ENCODE measurements at places on chromosomes 2 and 18. TPM values are rescaled to one million over a fixed set of nuclear protein-coding genes. Genes with fewer than 3 reads are reported as not detected.

DYSF gene
- total RNA-seq = 5.0 TPM

- no peaks in the 10 kb centered on the region for H3K27me3 ChIP-seq
- no peak overlapping the region for H3K27ac ChIP-seq
- H3K4me3 ChIP-seq = no peak overlapping the region
- H3K36me3 ChIP-seq = no peaks in the 10 kb centered on the region
- H3K4me1 ChIP-seq = no peaks in the 10 kb centered on the region
These were observed 110.9 kb upstream of the RMP24 start for GRCh38 chr18:35861367-35862118.

- H3K36me3 ChIP-seq = no peaks in the 10 kb centered on the region
- H3K4me3 ChIP-seq = no peak overlapping the region
- no peak overlapping the region for H3K27ac ChIP-seq
- H3K4me1 ChIP-seq = no peaks in the 10 kb centered on the region
These were observed 53.5 kb upstream of the TGFA start for GRCh38 chr2:70607121-70607561.

DNA sequence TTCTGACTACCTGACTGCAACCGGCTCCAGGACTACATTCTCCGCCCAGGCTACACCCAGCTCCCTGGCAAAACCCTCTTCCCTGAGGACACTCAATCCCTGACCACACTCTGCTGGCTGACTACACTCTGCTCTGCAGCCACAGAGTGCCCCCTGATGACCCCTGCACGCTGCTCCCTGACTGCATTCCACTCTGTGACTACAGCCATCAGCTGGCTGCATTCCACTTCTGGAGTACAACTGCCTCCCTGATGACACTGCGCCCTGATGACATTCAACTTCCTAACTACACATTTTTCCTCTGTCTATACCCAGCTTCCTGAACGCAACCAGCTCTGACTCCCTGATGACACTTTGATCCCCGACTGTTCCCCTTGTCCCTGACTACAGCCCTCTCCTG lies 71.3 kb upstream of the NRXN1 start:
- H3K27me3 ChIP-seq = no peaks in the 10 kb centered on the region
- H3K36me3 ChIP-seq = no peaks in the 10 kb centered on the region
- no peak overlapping the region for H3K27ac ChIP-seq
- no peaks in the 10 kb centered on the region for H3K4me1 ChIP-seq
- DNase-seq = no peak

STON1 gene
- 11.2 TPM for total RNA-seq

SAG gene
- total RNA-seq = not detected

- H3K4me1 ChIP-seq = peaks cover 15% of the 10 kb centered on the region
- H3K36me3 ChIP-seq = peaks cover 19% of the 10 kb centered on the region
- no peaks in the 10 kb centered on the region for H3K27me3 ChIP-seq
These were observed 201.6 kb downstream of the HDAC4 start for GRCh38 chr2:239199041-239199768.

CYS1 gene
- total RNA-seq = not detected

GRCh38 chr18:11407940-11408339 lies 201.5 kb upstream of the SLC35G4 start:
- H3K4me1 ChIP-seq = no peaks in the 10 kb centered on the region
- H3K36me3 ChIP-seq = no peaks in the 10 kb centered on the region
- no peaks in the 10 kb centered on the region for H3K27me3 ChIP-seq
- no peak for DNase-seq
- H3K4me3 ChIP-seq = no peak overlapping the region
- no peak overlapping the region for H3K27ac ChIP-seq

HOXD9 gene
- total RNA-seq = 3.1 TPM

- no peaks in the 10 kb centered on the region for H3K36me3 ChIP-seq
- peak overlapping the region; percentile 41 for H3K4me3 ChIP-seq
- H3K4me1 ChIP-seq = peaks cover 37% of the 10 kb centered on the region
- peak overlapping the region; percentile 60 for H3K27ac ChIP-seq
- DNase-seq = no peak
These were observed 114.7 kb downstream of the FAM210A start for GRCh38 chr18:13611601-13612195.

DNA sequence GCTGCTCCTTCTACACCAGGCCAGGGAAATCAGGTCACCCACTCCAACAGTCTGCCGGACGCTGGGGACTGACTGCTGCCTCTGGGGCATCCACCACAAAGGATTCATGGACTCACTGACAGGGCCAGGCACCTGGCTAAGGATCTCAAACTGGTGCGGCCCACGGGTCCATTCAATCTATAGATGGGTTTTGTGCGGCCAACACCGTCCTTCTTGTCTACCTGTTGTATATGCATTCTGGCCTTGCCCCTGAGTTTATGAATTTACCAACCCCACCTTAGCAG lies 10.9 kb upstream of the SLC20A1 start:
- no peak overlapping the region for H3K4me3 ChIP-seq
- no peaks in the 10 kb centered on the region for H3K4me1 ChIP-seq
- H3K36me3 ChIP-seq = no peaks in the 10 kb centered on the region
- no peaks in the 10 kb centered on the region for H3K27me3 ChIP-seq
- no peak overlapping the region for H3K27ac ChIP-seq
- DNase-seq = peak; percentile 26

OR6B3 gene
- total RNA-seq = not detected

GRCh38 chr2:177397481-177398289 lies 5.1 kb downstream of the AGPS start:
- H3K4me1 ChIP-seq = peaks cover 23% of the 10 kb centered on the region
- peak overlapping the region; percentile 60 for H3K27ac ChIP-seq
- H3K4me3 ChIP-seq = no peak overlapping the region
- DNase-seq = no peak

DNA sequence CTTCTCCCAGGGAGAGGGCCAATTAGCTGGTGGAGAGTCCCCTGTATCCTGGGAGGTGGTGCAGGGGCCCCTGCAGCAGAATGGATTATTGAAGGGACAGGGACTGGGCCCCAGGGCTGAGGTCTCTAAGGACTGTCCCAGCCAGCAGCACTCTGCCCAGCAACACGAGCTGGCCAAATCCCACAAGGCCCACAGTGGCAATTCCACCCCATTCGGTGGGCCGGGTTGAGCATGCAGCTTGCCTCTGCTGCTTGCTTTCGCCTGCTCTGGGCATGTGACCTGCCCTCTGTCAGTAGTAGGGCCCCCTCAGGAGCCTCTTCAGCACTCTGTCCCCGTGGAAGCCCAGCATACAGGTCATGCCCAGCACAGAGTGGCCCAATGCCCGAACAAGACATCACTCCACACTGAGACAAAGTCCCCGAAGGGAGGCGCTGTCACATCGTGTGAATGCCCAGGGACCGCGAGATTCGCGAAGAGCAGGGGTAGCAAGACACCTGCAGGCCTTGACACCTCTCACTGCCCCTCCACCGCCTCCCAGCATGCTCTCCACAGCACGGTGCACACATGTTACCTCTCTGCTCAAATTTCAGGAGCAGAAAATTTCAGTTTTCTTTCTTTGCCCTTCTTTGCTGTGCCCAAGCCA lies 65.4 kb downstream of the CRACDL start:
- H3K4me1 ChIP-seq = peaks cover 28% of the 10 kb centered on the region
- no peak overlapping the region for H3K4me3 ChIP-seq
- no peak for DNase-seq
- no peaks in the 10 kb centered on the region for H3K36me3 ChIP-seq

- H3K36me3 ChIP-seq = peaks cover 12% of the 10 kb centered on the region
- H3K27me3 ChIP-seq = no peaks in the 10 kb centered on the region
- no peaks in the 10 kb centered on the region for H3K4me1 ChIP-seq
- peak; percentile 35 for DNase-seq
- no peak overlapping the region for H3K27ac ChIP-seq
- H3K4me3 ChIP-seq = no peak overlapping the region
These were observed 99.8 kb downstream of the FAM210A start for GRCh38 chr18:13626544-13626908.

DNA sequence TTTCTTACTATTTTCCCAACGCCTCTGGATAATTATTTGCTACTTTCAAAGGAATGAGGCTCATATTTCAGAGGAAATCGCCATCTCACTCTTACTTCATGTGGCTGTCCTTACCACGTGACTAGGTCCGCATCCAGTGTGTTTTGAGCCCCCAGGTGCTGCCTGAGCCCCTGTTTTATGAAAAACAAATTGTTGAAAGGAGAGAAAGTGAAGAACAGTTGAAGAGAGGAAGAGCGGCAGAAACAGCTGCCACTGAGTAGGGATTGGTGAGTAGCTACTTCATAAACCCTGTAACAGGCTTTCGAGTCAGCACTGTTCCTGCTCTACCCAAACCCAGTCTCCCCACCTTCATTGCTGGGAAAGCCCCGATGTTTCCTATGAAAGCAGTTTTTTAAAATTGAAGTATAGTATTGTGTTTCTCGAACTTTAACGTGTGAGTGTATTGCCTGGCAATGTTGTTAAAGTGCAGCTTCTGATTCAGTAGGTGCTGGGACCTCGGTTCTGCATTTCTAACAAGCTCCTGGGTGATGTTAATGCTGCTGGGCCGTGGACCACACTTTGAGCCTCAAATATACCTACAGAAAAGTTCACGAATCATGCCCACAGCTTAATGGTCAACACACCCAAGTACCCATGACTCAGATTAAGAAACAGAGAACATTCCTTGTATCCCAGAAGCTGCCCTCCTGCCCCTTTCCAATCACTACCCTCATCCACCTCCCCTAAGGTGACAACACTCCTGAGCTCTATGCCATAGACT lies 39.7 kb downstream of the TMEM177 start:
- H3K4me1 ChIP-seq = no peaks in the 10 kb centered on the region
- H3K27ac ChIP-seq = no peak overlapping the region
- no peak for DNase-seq
- H3K27me3 ChIP-seq = no peaks in the 10 kb centered on the region

DNA sequence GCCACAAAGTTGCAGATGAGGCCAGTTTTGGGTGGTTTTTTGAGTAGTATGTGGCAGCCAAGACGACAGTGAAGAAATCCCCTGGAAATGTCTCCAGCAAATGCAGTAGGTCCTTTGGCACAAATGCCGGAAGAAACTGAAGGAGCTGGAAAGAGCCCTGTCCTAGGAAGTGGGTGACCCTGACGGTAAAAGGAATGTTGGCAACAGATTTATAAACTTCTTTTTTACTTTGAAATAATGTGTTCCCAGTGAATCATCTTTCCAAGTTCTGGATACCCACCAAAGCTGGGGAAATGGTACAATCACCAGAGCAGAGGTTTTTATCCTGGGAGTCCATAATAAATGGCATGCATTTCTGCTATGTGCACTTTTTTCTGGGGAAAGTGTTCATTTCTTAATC lies 112.9 kb downstream of the CSRNP3 start:
- no peak for DNase-seq
- no peak overlapping the region for H3K27ac ChIP-seq
- H3K4me3 ChIP-seq = no peak overlapping the region
- peaks cover 13% of the 10 kb centered on the region for H3K4me1 ChIP-seq

- H3K27ac ChIP-seq = no peak overlapping the region
- H3K36me3 ChIP-seq = peaks cover 86% of the 10 kb centered on the region
- H3K4me3 ChIP-seq = no peak overlapping the region
- no peaks in the 10 kb centered on the region for H3K27me3 ChIP-seq
These were observed 32.8 kb downstream of the MSH6 start for GRCh38 chr2:47815764-47816163.

ACTG2 gene
- total RNA-seq = 9.4 TPM

GRCh38 chr2:73373344-73373743 lies 12.3 kb upstream of the ALMS1 start:
- no peaks in the 10 kb centered on the region for H3K36me3 ChIP-seq
- peaks cover 17% of the 10 kb centered on the region for H3K27me3 ChIP-seq
- no peak for DNase-seq
- no peak overlapping the region for H3K27ac ChIP-seq
- H3K4me3 ChIP-seq = no peak overlapping the region
- H3K4me1 ChIP-seq = no peaks in the 10 kb centered on the region

LIMS4 gene
- total RNA-seq = not detected

WBP1 gene
- total RNA-seq = 121 TPM

- H3K4me1 ChIP-seq = peaks cover 30% of the 10 kb centered on the region
- H3K36me3 ChIP-seq = no peaks in the 10 kb centered on the region
- peak overlapping the region; percentile 99 for H3K27ac ChIP-seq
- H3K27me3 ChIP-seq = no peaks in the 10 kb centered on the region
- peak overlapping the region; percentile 96 for H3K4me3 ChIP-seq
These were observed 428 bp upstream of the MAP3K20 start for GRCh38 chr2:173075056-173075780.

GRCh38 chr2:37317746-37318145 lies 6.9 kb downstream of the PRKD3 start:
- H3K4me3 ChIP-seq = no peak overlapping the region
- no peaks in the 10 kb centered on the region for H3K27me3 ChIP-seq
- H3K27ac ChIP-seq = no peak overlapping the region
- DNase-seq = no peak
- peaks cover 7% of the 10 kb centered on the region for H3K36me3 ChIP-seq

DNA sequence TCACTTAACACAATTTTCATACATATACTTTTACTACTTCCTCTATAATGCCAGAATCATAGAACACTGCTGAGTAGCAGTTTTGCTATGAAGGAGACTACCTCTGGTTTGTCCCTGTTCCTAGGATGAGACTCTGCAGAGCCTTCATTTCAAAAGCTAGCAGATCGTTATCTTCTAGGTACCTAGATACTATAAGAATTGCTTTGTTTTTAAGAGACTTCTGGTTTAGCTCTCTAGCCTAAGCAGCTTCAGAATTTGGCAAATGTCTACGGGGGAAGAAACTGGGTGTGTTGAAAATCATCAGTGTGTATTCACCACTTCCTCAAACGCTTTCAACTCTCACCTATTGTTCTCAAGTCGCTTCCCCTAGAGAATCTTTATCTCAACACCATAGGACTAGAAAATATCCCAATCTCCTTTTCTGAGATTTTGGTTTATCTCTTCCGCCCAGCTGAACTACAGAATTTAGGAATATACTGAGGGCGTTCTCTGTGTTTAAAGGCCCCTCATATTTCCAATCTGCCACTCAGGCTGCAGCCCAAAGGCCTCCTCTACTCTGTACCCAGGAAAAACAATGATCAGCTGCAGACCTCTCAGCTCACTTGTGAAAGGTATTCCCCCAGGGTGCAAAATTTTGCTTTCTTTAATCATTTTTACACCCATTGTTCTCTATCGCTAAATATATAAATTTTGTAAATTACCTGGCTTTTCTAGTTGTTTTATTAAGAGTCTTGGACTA lies 28.7 kb downstream of the SMAD2 start:
- no peaks in the 10 kb centered on the region for H3K4me1 ChIP-seq
- no peaks in the 10 kb centered on the region for H3K27me3 ChIP-seq
- H3K27ac ChIP-seq = no peak overlapping the region
- no peak for DNase-seq
- no peaks in the 10 kb centered on the region for H3K36me3 ChIP-seq
- no peak overlapping the region for H3K4me3 ChIP-seq

SERPINB10 gene
- 1.0 TPM for total RNA-seq

ERFE gene
- not detected for total RNA-seq

GRCh38 chr2:160372010-160372356 lies 121.6 kb downstream of the RBMS1 start:
- H3K27me3 ChIP-seq = no peaks in the 10 kb centered on the region
- peaks cover 85% of the 10 kb centered on the region for H3K4me1 ChIP-seq
- no peak overlapping the region for H3K27ac ChIP-seq

Data from suprapubic skin (tissue), 4 donors.